ENCODE measurements at places on chromosomes 1 and 21.
A peak's percentile ranks its signal among the peaks of the same experiment; 100 is the strongest.

DNA sequence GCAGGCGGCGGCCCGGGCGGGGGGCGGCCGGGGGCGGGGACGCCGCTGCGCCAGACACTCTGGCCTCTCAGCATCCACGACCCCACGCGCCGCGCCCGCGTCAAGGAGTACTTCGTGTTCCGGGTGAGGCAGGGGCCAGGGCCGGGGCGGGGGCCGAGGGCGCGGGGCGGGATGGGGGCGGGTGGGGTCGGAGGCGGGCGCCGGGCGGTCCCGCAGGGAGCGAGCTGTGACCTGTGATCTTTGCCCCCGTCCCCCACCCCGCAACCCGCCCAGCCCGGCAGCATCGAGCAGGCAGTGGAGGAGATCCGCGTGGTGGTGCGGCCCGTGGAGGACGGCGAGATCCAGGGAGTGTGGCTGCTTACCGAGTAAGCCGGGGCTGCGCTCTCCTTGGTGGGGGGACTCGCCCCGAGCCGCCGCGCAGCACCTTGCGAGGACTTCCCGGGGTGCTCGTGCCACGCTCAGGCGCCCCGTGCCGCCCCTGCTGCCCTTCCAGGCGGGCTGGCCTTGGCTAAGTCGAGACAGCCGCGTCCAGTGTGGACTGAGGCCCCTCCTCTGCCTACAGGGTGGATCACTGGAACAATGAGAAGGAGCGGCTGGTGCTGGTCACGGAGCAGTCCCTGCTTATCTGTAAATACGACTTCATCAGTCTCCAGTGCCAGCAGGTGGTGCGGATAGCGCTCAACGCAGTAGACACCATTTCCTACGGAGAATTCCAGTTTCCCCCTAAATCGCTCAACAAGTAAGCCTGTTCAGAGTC, 514 bp downstream of the TPRG1L start:
- no peak for DNase-seq

- DNase-seq = no peak
Observed at GRCh38 chr1:44819196-44819607, 10.9 kb downstream of the BTBD19 start.

DNA sequence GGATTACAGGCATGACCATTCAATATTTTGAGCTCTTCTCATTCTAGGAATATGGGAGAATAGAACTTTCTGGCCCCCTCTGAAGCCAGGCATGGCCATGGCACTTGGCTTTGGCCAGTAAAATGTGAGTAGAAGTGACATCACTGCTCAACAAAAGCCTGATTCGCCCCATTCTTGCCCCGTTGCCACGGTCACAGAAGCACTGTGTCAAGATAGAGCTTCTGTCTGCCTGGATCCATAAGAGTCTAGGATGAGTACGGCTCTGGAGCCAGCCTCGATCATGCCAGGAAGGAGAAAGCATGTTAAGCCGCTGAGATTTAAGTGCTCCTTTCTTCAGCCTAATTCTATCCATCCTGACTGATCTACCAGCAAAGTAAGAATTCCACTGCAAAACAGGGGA, 113.1 kb downstream of the TIAM1 start:
- DNase-seq = no peak

- DNase-seq = no peak
Observed at GRCh38 chr1:240619906-240620621, 8.1 kb upstream of the GREM2 start.

GRCh38 chr1:14392859-14393365, 205.6 kb upstream of the KAZN start:
- DNase-seq = no peak

DNA sequence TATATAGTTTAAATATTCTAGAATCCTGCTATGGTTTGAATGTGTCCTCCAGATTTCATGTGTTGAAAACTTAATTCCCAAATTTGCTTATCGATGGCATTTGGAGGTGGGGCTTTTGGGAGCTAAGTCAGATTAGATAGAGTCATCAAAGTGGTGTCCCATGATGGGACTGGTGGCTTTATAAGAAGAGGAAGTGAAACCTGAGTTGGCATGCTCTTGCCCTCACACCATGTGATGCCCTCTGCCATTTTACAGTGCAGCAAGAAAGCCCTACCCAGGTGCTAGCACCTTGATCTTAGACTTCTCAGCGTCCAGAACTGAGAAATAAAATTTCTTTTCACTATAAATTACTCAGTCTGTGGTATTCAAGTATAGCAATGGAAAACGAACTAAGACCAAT, 111.3 kb downstream of the TGFB2 start:
- no peak for DNase-seq

DNA sequence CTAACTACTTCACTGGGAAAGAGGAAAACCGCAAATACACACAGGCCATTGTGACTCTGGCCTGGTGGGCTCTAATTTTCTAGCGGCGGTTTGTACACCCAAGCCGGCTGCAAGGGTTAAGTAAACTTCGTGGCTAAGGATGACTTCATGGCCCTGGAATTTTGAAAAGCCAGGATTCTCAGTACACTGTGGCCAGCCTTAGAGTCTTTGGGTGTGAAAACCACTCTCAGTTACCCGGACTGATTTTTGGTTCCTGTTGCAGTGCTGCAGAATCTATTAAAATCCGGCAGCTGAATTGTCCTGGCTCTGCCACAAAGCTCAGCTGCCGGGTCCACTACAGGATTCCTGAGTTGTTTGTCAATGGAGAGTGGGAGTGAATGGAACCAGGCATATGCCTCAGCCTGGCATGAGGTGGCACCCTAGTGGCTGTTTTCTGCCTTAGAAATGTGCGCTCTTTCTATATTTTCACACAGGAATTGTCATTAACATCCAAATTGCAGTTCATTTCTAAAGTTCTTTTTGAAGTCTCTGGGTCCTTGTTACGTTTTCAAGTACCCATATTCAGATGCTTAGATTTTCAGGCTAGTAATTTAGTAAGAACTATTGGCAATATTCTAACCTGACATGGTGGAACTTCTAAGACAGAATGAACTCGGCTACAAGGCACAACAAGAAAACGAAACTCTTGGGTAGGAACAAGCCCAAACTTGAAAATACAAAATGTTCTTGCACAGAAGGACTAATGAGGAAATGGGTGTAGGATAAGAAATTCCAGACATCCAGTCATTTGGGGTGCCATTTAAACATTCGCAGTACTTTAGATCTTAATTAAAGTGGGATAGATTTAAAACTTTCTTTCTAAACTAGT, 255.9 kb downstream of the NFIA start:
- DNase-seq = peak; percentile 28

DNA sequence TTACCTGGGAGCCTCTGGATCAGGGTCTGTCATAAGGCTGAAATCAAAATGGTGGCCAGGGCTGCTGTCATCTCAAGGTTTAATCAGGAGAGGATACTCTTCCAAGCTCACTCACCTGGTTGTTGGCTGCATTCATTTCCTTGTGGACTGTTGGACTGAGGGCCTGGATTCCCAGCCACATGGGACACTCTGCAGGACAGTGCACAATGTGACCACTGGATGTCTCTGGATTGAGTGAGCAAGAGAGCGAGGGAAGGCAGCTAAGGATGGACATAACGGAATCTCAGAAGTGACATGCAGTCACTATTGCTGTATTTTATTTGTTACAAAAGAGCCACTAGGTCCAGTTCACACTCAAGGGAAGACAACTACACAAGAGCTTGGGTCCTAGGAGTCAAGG, 229.1 kb downstream of the S1PR1 start:
- no peak for DNase-seq

GRCh38 chr1:221331273-221332183, 410.4 kb downstream of the DUSP10 start:
- DNase-seq = no peak

GRCh38 chr21:35428489-35428888, 379.4 kb upstream of the RUNX1 start:
- no peak for DNase-seq

DNA sequence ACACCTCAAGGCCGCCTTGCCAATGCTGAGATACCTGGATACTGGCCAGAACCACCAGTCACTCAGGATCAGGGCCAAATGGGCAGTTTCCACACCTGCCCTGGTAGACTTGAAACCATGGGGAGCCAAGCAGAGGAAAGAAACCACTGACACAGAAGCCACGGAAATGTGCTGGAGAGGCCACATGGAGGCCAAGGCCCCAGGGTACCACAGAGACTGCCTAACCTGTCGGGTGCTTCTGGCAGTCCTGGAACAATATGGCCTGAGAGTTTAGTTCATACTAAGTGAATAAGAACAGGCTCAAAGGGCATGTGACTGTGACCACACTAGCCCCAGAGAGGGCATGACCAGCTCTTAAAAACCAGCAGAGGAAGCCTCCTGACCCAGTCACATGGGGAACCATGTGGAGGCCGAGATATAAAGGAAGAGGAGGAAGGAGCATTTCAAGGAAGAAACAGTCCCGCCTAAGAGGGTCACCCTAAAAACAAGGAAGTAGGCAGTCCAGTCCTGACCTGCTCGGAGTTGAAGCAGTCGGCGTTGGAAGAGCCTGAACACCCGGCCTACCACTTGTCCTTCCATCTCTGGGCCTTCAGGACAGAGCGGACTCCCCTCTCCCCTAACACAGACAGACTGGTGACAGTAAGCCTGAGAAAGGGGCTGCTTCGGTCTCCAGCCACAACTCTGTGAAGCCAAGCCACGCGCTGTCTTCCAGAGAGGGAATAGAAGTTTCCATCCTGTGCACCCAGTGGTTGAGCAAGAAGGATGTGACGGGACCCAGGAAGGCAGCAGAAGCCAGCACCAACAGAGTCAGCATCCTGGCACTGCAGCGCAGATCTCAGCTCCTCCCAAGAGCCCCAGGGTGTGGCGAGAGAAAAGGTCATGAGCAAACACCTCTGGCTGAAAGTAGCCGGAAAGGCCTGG, at the start of gene DENND2D:
Gene DENND2D, minus strand, starts transcription at position 766 of the 921 bp plus-strand sequence. Its CDS starts 187 bp downstream, at position 579.
- DNase-seq = no peak

GRCh38 chr21:16578912-16579311, 849.1 kb downstream of the USP25 start:
- DNase-seq = no peak

DNA sequence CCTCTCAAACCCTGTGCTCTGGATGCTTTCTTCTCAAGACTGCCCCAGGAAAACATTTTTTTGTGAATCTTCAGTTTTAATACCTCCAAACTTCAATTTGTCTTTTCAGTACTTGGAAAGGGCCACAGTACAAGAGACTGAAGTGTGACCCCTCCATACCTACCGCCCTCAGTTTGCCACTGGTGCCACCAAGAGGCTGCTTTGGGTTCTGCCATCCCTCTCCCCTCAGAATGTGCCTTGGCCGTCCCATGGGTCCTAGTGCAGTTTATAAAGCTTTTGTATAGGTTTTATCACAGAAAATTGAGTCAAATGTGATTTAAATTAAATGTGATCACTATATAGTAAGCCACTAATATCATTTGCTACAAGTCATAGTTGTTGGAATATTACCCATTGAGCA, 60.8 kb upstream of the PGD start:
- peak; percentile 48 for DNase-seq

- DNase-seq = peak; percentile 69
Observed at GRCh38 chr1:201119206-201120197, 7.3 kb upstream of the CACNA1S start.

GRCh38 chr1:44970317-44970716, 16.1 kb downstream of the EIF2B3 start:
- no peak for DNase-seq

DNA sequence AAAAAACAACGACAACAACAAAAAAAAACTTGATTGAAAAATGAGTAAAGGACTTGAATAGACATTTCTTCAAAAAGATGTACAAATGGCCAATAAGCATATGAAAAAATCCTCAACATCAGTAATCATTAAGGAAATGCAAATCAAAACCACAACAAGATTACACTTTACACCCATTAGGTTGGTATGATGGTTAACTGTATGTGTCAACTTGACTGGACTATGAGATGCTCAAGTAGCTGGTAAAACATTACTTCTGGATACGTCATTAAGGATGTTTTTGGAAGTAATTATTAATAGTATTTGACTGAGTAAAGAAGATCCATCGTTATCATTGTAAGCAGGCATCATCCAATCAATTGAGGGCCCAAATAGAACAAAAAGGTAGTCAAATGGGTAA, 34.9 kb upstream of the LYPLAL1 start:
- no peak for DNase-seq

DNA sequence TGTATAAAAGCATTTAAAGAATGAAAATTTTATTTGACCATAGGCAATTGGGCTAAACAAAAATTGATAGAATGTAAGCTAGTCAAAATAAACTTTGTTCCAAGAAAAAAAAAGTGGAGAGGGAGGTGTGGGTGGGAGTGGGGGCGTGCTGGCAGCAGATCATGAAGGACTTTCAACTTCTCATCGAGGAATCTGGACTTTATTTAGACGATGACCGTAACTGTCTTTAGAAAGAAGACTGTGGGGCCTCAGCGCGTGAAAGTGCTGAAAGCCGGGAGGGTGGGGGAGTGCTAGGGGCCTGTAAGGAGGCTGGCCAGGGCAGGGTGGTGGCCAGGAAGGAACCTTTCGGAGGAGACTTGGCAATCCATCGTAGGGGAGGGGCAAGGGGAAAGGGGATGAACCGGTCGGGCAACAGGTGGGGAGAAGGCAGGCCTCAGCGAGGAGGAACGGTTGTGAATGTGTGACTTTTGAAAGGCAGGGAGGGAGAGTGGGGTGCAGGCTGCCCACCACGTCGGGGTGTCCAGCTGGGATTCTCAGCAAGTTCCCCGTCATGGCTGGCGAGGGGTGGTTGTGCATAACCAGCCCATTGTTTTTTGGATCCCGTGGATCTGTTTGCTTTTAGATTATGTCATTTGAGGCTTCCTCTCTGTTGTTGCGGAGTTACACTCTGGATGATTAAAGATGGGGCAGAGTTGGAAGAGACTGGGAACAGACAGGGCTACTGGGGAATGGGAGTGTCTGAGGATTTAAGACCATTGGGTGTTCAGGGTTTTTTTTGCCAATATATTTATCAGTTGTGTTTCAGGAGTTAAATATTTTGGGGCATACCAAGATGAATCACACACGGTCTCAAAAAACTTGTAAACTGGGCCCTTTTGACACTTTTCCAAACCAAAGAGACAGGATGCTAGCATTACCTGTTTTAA, 35.5 kb downstream of the HUNK start:
- no peak for DNase-seq

DNA sequence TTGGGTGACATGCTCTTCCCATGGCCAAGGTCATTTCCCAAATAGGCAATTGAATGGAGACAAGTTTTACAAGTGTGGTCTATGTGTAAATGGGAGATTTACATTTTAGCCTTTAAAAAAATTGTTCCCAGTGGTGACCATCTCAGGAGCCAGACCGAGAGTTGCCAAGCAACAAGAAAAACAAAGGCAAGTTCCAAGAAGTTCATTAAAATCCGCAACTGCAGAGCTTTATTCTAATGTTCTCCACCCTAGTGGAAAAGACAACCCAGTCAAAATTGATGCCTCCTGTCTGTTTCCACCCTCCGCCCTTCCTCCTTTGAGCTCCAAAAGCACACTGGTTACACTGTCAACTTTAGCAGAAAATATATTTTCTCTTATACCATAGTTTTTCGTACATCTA, 33.2 kb upstream of the CD55 start:
- DNase-seq = no peak
